ENCODE measurements at places on chromosomes 6 and 20. TPM values are rescaled to one million over a fixed set of nuclear protein-coding genes. Genes with fewer than 3 reads are reported as not detected.
A peak's percentile ranks its signal among the peaks of the same experiment; 100 is the strongest.

- no peak for DNase-seq
Measured at GRCh38 chr6:5045416-5045815, 39.7 kb upstream of the PPP1R3G start.

DNA sequence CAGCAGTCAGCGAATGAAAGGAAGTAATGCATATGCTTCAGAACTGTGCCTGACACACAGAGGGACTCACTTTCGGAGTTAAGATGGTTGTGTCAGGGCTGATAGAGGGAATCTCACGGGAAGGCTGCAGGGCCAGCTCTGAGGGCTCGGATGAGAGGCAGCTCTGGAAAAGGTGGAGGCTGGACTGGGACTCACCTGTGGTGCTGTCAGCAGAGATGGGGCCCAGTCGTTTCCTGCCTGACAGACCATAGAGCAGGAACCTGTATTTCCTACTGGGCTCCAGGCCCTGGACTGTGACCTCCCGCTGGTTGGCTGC lies 9.3 kb downstream of the CYP21A2 start:
- no peak for DNase-seq

DNA sequence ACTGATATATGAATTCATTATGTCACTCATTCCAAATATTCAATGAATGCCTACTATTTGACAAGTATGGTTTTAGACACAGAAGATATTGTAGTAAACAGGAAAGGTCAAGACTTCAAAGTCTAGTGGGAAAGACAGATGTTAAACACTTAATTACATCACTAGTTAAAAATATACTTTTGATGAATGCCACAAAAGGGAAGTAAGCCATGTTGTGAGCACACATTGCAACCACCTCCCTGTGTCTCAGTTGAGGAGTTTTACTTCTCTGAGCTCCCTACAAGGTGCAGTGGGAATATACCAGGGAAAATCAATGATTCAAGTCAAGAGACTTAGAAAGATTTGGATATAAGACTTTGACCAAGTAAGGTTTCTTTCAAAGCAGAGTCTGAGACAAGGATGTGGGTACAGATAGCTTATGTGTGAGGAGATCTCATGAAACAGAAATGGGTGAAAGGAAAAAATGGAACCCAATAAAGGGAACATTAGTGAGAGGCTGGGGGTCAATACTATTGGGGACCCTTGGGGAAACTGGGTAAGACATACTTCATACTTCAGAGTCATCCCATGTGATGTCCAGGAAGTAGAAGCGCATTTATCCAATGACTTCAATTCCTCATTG lies 503.7 kb downstream of the KIF16B start:
- no peak for DNase-seq

DNA sequence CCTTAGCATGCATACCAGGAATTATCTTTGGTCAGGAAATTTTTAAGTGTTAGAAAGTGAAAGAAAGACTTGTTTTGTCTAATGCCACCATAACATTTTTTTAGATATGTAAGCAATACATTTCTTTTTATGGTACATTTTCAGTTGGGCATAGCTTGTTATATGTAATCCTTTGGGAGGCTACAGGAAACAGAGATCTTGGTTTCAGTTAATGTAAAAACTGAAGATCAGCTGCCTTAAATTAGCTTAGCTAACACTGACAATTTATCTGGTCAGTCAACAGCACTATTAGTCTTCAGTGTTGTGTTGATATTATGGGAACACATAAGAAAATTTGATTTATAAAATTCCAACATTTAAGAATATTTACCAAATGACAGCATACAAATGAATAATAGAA lies 78.6 kb upstream of the SMIM8 start:
- no peak for DNase-seq

- DNase-seq, result peak; percentile 25
Measured at GRCh38 chr6:166776571-166776970, 149.5 kb upstream of the RPS6KA2 start.

- DNase-seq, result no peak
Measured at GRCh38 chr6:131469130-131469529, 103.9 kb upstream of the ARG1 start.

DNA sequence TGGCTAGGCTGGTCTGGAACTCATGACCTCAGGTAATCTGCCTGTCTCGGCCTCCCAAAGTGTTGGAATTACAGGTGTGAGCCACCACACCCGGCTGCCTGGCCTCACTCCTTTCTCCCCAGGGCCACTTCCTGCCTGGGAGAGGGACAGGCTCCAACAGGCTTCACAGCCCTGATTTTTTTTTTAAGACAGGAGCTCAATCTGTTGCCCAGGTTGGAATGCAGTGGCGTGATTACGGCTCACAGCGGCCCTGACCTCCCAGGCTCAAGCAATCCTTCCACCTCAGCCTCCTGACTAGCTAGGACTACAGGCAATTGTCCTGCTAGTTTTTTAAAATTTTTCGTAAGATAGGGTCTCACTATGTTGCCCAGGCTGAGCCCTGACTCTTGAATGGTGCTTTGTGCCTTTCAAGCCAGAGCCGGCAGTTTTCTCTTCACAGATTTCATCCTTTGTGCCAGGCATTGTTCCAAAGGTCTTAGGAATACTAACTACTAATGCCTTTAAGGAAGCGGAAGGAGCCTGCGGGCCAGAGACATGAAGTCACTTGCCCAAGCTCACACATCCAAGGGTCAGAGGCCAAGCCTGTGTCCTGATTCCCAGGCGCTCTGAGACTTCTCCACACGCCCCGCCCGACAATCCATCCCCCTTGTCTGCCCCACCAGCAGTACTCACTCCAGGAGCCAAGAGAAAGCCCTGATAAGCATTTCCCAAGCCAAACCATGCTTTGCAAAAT lies 19.2 kb downstream of the CAPN11 start:
- DNase-seq, result no peak

DNA sequence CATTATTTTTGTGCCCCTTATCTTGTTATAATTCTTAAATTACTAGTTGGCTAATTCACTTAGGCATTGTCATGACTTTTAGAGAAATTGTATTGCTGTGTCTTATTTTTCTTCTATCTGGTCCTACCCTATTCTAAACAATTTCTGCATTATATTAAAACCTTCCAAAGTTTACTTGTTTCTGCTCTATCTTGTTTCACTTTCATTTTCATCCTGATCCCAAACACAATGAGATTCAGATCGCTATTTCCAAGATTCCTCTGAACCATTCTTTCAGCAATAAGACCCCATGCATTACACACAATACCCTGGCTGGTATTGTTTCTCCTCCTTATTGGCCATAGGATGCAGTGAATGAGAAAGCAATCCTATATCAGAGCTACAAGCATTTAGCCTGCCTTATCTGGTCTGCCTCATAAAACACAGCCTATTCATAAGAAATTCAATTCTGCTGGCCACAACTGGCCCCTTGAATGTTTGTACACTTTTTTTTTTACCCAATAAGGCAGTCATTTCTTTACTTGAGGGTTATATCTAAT lies 69.9 kb upstream of the POU3F2 start:
- DNase-seq, result no peak

DNA sequence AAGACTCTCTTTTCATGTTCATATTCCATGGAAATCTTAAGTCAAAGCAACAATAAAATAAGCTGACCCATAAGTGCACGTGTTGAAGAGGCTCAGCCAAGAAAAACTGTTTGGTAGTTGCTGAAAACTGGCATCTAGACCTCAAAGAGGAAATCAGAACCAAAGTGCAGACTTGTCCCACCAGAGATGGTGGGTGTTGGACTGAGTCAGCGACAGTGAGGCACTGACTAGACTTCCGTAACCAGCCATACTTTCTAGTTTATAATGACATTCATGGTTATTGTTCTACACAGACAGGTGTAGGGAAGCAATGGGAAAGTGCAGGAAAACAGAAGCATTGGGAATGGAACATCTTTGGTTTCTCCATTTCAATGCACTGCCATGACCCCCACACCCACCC lies 175.7 kb upstream of the AGPAT4 start:
- DNase-seq, result no peak

Gene MLIP
- total RNA-seq, result not detected

Gene ZNF341
- total RNA-seq, result 5.5 TPM

Gene TP53INP2
- 0.88 TPM for total RNA-seq

Gene PPP1R16B
- total RNA-seq, result 0.03 TPM

Gene EFCAB8
- total RNA-seq, result 0.06 TPM

Gene BPIFB1
- not detected for total RNA-seq
